Activated T-cell treated with anti-CD3 and anti-CD28 coated beads for 48 hours (primary cell): ENCODE measurements at places on chromosomes 2 and 18.

GRCh38 chr2:53490659-53491058 is 276.9 kb upstream of the CHAC2 start:
- DNase-seq, result no peak

GRCh38 chr2:46438102-46438501 is 41.3 kb upstream of the TMEM247 start:
- DNase-seq, result no peak

- no peak for DNase-seq
Observed at GRCh38 chr2:224038830-224039079, 331 bp downstream of the SERPINE2 start.

- DNase-seq, result no peak
Observed at GRCh38 chr2:239300871-239301735, 99.7 kb downstream of the HDAC4 start.

GRCh38 chr18:48661421-48661820 is 122.6 kb downstream of the CTIF start:
- DNase-seq, result no peak

DNA sequence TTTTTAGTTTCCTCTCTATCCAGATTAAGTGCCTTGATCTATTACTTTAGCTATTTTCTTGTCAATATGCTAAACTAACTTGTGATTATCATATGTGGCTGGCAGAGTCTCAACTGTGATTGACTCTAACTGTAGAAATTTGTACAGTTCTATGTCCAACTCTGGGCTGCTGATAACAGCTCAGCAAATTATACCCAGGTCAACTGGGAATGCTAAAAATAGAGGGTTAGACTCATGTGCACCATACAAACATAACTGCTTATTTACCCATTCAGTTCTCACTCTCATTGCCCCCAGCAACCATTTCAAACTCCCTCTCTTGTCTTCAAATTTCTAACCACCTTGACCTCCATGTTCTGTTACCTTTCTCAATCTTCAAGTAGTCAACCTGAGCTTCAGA is 576.9 kb downstream of the TDRD15 start:
- no peak for DNase-seq

DNA sequence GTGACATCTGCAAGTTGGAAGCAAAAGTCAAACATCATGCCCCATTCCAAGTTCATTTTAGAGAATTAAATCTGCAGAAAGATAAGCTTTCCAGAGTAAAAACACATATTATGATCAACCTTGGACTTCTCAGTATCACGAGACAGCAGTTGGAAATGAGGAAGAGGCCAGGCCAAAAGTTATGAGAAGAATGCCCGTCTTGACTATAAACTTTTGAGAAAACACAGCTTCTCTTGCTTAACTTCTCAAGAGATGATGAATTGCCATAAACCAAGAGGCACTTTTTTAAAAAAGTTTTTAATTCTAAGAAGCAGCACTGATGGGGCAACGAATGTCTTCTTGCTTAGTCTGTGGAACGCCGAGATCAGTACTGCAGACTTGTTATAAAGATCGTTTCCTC is 52.6 kb upstream of the NFU1 start:
- no peak for DNase-seq

- no peak for DNase-seq
Observed at GRCh38 chr18:7846335-7846734, 279.2 kb downstream of the PTPRM start.

GRCh38 chr2:58950795-58951462 is 709.8 kb upstream of the FANCL start:
- DNase-seq, result no peak

- no peak for DNase-seq
Observed at GRCh38 chr2:202267495-202267894, 1.9 kb downstream of the NOP58 start.

- DNase-seq, result no peak
Observed at GRCh38 chr2:16538707-16539106, 126.9 kb downstream of the CYRIA start.

DNA sequence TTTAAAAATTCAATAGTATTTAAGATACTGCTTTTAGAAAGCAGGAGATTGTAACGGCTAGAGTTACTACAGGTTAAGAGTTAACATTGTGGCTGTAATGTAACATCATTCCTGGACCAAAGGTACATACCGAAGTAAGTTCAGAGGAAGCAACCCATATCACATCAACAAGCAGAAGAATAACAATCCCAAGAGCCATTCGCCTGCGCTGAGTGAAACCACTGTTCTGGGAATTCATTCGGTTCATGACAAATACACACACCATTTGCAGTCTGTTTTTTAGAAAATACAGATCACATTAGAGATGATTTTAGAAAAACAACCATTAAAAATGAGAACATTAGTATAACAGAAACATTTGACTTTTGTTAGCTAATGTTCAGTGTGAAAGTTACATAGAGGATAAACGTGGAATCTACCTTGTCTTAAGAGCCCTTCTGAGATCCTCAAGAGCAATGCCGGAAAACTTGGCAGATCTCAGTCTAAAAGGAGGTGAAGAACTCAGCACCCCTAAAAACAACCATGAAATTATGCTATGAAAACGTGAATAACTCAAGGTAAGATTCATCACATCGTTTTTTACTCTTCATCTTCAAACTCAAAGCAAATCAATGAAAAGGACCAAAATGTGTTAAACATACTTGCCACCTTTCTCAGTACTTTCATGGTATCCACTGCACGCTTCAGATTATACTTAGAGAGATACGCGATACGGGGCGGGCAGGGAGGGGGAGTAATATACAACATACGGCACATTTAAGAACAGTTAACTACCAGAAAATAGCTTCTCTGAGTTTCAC is 1.2 kb downstream of the SLC35F5 start:
- no peak for DNase-seq

- no peak for DNase-seq
Observed at GRCh38 chr2:212858496-212858895, 292.9 kb downstream of the IKZF2 start.

- no peak for DNase-seq
Observed at GRCh38 chr18:11909591-11910026, 1.5 kb upstream of the MPPE1 start.

GRCh38 chr2:36173760-36174404 is 181.7 kb upstream of the CRIM1 start:
- no peak for DNase-seq

GRCh38 chr2:173979751-173980351 is 14.7 kb upstream of the SP3 start:
- no peak for DNase-seq

DNA sequence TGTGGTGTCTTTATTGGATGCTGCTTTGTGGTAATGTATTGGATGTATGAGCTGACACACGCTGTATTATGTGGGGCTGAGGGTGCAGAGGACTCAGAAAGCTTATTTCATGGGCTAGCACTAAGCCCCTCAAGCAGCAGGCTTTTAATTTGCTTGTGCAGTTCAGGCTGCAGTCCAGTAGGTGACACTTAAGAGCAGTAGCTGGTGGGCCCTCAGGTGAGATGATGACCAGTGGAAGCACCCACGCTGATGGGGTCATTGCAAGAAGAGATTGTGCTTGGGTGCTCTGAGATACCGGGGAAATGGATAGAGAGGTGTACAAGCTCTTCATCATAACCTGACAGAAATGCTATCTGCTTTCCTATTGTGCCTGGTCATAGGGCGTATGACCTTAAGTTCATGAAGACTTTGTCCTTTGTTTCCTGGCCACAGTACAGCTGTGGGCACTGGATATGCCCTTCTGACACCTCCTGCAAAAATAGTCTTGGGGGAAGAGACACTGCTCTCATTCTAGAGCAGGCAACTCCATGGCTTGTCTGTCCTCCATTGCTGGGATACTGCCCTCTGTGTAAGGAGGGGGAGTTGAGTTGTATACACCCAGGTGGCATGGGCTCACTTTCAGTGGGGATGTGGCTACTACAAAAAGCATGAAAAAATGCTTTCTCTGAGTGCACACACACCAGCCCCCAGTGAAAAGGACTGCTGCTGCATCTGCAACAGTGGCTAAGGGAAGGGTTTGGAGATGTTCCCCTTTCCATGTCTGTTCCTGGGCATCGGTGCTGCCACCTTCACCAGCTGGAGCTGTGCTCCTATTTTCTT is 205.7 kb upstream of the ZSWIM2 start:
- no peak for DNase-seq
